Activated CD4-positive, alpha-beta T cell treated with anti-CD3 and anti-CD28 coated beads, Interleukin-2, Interleukin-4, amounts not matched to agents 100 ng/mL and 50 ng/mL, durations not matched to agents 16 hours and 8 hours (primary cell): ENCODE measurements at places on chromosomes 3 and 15.

GRCh38 chr3:123660900-123661299 lies 76.0 kb upstream of the HACD2 start:
- DNase-seq: no peak

DNA sequence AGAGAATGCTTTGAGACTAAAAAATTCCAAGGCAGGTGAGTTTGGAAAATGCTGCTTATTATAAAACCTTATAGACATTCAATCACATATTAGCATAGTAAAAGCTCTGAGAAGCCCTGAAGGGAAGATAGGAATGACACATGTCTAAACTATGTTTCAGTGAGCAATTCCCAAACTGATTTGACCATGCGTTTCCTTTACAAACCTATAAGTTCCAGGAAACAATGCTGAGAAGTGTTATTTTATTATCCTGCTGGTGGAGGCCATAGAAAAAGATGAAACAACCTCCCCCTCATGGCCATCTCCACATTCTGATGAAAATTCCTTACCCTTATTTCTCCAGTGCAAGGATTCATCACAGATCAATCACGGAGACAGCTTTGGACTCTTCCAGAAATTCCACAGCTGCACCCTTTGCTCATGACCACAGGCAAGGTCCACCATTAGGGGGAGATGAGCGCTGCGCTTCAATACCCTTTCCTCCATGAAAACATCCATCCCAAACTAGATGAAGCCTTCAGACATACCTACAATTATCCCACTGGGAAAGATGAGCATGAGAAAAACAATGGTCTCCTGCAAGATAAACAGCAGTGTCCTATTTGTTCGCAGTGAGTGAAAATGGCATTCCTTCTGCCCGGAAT lies 372.1 kb downstream of the MAGI1 start:
- no peak for DNase-seq

DNA sequence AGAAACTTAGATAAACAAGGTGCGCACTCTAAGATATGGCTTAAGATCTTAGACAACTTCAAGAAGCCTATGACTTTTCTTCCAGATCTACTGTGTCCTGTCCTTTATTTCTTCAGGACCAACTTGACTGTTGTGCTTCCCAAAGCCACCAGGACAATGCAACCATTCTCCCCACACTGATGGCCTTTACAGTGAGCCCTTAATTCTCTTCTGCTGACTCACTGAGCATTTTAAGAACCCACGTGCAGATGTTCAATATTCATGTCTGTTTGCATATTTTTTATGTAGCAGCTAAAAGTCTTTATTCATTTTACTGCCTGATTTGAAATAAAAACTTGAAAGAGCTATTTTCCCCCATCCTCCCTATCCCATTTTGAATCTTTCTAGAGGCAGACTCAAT lies 103.3 kb upstream of the SLC2A2 start:
- no peak for DNase-seq

GRCh38 chr3:95588473-95588872 lies 1225.9 kb upstream of the EPHA6 start:
- no peak for DNase-seq

DNA sequence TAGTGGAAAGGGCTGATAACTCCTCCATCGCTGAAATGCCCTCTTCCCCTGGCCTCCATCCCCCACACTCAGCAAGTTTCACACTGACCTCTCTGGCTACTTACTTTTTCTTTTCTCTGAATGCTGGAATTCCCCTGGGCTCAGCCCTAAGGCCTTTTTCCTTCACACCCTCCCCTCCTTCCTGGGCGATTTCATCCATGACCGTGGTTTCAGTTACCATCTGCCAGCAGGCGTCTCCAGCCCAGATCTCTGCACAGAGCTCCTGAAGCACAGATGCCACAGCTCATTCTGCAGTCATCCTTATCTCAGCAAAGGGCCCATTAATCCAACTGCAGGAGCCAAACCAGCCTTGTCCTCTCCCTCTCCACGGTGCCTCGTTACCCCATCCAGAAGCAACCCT lies 114.0 kb downstream of the RFTN1 start:
- no peak for DNase-seq

- DNase-seq: no peak
Measured at GRCh38 chr15:81514725-81515124, 140.7 kb upstream of the TMC3 start.

GRCh38 chr3:156811089-156811862 lies 14.9 kb upstream of the LEKR1 start:
- no peak for DNase-seq

DNA sequence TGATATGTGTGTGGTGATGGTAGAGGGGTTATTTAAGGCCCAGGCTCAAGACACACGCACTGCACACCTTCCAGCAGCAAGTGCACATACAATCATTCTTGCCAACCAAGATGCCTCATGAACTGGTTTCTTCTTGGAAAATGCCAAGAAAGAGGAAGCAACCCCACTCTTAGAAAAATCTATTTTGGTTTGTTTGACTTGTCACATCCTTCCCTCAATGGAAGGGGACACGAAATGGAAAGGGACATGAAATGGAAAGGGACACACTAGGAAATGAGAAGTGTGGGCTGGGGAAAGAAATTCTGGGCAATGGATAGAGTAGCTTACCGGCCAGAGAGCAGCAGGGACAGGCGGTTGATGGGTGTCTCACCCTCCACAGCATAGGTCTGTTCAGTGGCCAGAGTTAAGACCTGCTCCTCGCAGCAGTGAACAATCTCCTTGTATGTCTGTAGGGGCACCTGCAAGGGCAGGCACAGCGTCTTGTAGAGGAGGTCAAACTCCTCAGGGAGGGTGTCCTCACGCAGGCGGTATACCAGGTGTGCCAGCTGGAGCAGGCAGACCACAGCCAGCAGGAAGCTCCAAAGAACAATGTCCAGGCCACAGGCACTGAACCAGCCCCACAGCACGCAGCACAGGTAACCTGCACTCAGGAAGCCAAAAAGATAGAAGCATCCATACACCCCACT lies 640 bp downstream of the POPDC2 start:
- no peak for DNase-seq

DNA sequence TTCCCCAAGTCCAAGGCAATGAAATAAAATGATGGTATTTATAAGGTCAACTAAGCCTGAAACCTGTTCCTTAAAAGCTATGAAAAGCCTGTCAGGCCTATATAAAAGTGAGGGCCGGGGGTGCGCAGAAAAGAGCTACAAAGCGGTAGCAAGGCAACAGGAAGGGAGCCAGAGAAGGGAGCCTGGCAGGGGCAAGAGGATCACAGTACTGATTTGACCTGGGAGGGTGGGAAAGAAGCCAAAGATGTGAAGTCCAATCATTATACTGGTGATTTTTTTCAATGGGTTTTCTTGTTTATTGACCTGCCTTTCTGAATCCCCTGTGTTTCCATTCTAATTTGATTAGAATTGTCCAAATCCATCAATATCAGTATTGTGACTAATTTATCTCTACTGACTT lies 64.3 kb upstream of the STT3B start:
- no peak for DNase-seq

DNA sequence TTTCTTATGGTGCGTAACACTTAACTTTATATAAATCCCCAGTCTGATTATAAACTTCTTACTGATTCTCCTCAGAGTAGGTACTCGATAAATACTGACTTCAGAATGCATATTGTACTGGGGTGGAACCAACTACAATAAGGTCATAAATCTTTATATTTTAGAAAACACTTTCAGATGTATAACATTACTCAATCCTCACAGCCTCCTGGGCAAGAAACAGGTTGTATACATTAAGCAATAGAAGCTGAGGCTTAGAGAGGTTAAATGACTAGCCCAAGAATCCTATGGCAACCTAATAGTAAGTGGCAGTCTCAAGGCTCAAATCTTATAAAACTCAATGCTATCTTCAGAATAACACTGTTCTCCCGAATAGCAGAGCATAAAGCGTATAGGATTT lies 9.1 kb downstream of the VPS13C start:
- no peak for DNase-seq

GRCh38 chr15:55823191-55823670 lies 80.3 kb upstream of the PRTG start:
- no peak for DNase-seq

GRCh38 chr3:5092018-5092417 lies 30.1 kb upstream of the ARL8B start:
- DNase-seq: no peak

GRCh38 chr3:183779896-183780465 lies 45.4 kb downstream of the MAP6D1 start:
- DNase-seq: no peak

DNA sequence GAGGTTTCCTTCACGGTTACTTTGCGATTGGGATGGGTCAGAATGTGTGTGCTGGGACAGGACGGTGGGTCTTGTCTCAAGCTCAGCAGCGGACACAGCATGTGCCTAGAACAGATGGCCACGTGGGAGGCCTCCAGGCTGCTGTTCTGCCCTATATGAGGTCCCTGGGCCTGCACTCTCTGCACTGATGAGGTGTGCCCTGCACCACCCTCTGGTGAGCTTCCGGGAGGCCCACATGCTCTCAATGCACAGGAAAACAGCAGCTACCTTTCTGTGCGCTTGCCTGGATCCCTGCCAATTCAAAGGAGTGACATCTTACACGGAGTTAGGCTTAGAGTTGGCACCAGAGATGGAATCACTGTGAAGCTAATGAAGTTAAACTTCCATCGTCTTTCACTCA lies 59.8 kb downstream of the BOC start:
- DNase-seq: no peak

DNA sequence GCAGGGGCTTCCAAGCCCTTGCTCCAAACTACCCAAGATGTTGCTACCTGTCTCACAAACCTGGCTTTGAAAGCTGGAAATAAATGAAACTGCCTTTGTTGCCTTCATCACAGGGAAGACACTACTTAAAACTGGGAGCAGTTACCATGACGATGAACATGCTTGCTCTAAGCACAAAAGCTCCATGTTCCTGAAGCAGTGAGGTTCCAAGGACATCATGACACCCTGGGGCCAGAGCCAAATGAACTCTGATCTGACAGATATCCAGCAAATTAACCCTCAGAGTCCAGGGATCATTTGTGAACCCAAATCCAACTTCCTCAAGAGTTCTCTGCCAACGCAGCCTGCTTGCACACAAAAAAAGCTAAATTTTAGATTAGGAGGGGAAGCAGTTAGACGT lies 10.7 kb downstream of the TRAIP start:
- DNase-seq: no peak

DNA sequence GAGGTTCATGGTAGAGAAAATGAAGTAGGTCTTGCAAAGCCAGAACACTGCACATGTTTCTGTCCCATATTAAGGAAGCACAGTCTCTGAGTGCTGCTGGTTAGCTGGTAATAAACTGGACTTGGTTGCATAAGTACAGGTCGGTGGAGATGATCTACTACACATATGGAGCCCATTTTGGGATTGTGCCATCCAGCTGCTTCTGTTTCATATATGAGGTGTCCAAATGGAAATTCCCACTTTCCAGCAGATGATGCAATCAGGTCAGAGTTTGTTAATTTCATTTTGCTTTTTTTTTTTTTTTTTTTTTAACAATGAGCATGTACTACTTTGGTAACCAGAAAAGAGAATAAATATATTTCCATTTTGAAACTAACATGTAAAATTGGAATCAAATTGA lies 122.6 kb downstream of the SATB1 start:
- DNase-seq: no peak
